ENCODE measurements at places on chromosomes 2 and 18. TPM values are rescaled to one million over a fixed set of nuclear protein-coding genes. Genes with fewer than 3 reads are reported as not detected.

- no peak for DNase-seq
Observed at GRCh38 chr2:106624787-106625380, 137.7 kb downstream of the CD8B2 start.

DNA sequence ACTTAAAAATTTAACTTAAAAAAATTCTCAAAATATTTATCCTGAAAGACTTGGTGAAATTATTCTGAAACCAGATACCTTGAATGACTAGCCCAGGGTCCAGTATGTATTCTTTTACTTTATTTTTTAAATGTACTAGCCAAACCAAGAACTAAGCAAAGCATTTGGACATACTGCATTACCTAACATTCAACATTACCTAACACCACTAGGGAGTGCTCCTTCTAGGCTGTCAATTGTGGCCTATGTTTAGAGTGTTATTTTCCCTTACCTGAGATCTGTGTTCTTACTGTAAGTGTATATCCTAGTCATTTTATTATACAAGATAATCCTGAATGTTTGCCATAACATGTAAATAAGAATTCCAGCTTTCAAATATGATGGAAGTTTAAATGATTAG lies 496.6 kb downstream of the PTPRM start:
- DNase-seq, result no peak

DNA sequence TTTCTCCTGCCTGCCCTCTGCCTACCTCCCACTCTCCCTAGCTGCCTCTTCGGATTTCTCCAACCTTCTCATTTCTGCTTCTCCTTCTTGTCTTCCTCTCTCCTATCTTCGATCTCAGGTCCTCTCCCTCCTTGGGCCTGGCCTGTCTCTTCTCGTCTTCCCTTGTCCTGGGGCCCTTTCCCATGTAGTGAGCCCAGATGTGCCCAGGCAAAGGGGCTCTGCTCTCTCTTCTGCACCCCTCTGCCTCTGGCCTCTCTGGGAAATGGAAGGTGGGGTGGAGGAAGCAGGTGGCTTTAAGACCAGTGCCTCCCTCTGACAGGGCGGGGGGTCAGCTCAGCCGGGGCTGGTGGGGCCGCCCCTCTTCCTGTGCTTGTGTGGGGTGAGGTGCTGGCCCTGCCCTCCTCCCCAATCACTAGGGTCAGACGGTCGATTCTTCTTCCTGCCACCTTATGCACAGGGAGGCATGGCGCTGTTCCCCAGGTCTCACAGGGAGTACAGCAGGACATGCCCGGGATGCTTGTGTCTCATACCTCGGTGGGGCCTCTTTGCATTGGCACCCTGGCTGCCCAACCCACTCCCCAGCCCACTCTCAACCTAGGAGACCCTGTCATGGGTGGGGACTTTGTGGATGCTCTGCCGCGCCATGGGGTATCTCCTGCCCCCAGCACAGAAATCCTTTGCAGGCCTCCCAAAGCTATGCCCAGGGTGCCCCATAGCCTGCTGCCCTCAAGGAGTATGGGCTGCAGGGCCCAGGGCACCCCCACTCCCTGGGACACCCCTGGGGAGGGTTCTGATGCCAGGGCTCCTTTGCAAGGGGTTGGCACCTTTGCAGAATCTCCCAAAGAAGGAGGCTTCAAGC lies 213.8 kb upstream of the HAAO start:
- DNase-seq, result no peak

DNA sequence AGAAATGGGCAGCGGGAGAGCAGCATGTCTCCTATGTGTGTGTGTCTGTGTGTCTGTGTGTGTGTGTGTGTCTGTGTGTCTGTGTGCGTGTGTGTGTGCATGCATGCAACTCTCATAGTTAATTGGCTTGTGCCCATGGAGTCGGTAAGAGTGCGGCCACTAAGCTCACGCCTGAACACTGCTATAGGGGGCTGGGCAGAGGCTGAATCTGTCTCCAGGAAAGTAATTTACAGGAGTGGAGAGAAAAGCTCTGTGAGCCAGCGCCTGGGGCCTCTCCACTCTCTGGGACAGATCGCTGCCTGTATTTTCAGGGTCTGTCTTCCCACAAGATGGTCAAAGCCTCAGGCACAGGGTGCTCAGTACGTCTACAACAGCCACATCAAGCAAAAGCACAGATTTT lies 553.4 kb downstream of the TNS1 start:
- no peak for DNase-seq

GRCh38 chr18:60053747-60054304 lies 154.0 kb downstream of the PMAIP1 start:
- DNase-seq, result peak; percentile 98

GRCh38 chr2:28528206-28528605 lies 32.3 kb downstream of the PLB1 start:
- DNase-seq, result no peak

GRCh38 chr18:57747809-57748680 lies 55.1 kb downstream of the ATP8B1 start:
- DNase-seq, result no peak

DNA sequence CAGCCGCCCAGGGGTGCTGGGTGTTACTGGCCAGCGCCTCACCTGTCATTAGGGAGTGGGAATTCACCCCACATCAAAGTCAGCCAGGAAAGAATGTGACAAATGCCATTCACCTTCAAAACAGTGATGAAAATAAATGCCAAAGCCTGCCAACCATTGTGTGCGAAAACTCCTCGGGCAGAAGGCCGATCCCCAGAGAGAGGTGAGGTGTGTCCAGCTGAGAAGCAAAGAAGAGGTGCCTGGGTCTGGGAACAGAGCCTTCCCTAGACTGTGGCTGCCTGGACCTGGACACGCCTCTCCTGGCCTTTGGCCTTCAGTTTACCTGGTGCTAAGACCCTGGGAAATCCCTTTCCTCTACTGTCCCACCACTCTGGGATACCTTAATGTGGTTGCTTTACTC lies 142.7 kb downstream of the CYP26B1 start:
- no peak for DNase-seq

DNA sequence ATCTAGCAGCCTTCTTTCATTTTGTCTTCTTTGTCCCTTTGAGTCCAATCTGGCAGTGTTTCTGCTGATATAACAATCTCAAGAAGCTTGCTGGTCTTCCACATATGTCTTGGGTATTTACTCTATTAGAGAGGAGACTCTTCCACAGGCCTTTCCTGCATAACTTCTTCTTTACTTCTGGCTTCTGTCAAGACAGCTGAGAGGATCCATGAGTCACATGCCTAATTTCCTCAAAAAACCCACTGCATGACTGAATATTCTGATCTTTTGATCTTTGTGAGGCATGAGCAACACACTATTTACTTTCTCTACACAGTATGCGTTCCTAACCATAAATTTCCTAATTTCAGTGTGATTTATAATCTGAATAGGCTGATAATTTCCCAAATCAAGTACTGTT lies 5.1 kb upstream of the DCC start:
- peak; percentile 61 for DNase-seq

DNA sequence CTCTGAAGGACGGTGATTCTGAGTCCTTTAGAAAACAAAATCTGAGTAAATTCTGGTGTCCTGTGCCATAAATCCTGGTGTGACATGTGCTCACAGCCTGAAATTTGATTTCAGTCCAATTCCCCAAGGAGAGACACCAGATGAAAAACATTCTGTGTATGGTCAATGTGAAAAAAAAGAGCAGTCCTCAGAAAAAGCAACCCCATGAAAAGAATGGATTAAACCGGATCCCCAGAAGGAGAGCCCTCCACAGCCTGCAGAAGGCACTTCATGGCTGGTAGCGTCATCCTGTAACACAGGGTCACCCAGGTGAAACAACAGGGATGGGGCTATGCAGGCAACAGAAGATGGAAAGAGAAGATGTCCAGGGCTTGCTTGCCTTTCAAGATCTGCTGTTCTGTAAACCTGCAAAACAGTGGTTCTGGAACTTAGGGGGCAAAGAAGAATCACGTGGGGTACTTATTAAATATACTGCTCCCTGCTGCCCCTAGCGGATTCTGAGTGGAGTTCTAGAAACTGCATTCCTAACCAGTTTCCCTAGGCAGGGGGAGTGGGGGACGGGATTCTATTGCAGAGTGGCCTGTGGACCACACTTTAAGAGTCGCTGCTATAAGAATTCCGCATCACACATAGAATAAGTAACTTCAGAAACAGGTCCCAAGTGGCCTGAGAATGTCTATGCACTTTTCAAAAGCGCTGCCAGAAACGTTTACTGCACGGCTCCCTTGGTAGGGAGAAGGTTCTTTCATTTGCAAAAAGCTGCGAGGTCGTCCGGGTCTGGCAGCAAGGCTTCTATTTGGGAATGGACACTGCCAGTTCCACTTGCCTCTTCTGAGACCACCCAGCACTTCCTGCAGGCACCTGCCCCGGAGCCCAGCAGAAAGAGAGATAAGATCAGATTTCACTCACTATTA lies 118.9 kb upstream of the ARL5A start:
- peak; percentile 47 for DNase-seq

Gene PROKR1
- 0.11 TPM for total RNA-seq

DNA sequence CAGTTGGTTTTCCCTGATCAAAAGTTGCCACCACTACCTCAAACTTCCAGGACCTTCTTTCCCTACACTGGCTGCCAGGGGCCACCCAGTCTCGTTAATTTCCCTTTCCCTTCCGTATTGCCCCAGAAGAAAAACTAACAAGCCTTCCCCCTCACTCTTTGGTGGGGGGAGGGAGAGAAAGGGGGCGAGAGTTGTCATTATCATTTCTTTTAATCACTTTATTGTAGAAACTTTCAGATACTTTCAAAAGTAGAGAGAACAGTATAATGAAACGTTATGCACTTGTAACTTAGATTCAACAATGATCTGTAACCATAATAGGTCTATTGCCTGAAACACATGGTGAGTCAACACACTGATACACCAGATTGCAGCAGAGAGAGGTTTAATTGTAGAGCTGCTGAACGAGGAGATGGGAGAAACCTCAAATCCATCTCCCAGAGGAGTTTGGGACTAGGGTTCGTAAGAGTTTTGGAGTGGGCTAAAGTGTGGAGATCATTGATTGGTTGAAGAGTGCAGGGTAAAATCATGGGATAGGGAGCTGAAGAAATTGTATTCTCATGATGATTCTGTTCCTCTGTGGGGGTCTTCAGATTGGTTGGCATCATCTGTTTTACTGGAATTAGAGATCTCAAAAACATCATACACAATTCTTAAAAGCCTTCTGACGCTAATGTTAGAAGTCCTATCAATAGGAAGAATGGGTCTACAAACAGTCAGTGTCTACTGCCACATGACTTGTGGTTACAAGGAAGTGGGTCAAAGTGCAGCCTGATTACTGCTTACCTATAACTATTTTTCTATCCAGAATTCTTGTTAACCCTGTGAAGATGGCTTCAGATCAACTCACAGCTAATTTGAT lies 2.6 kb upstream of the RNF149 start:
- DNase-seq, result peak; percentile 30

- DNase-seq, result peak; percentile 66
Observed at GRCh38 chr2:38191516-38191915, 115.6 kb upstream of the CYP1B1 start.

Gene DAPL1
- not detected for total RNA-seq

Gene NEU4
- total RNA-seq, result not detected

GRCh38 chr18:24500217-24500616 lies 39.8 kb downstream of the HRH4 start:
- peak; percentile 70 for DNase-seq

Gene COL5A2
- 962 TPM for total RNA-seq

Data from GM23248 (cell line).